Cortex of kidney (tissue), 1 donor: ENCODE measurements at places on chromosomes 2 and 18.

DNA sequence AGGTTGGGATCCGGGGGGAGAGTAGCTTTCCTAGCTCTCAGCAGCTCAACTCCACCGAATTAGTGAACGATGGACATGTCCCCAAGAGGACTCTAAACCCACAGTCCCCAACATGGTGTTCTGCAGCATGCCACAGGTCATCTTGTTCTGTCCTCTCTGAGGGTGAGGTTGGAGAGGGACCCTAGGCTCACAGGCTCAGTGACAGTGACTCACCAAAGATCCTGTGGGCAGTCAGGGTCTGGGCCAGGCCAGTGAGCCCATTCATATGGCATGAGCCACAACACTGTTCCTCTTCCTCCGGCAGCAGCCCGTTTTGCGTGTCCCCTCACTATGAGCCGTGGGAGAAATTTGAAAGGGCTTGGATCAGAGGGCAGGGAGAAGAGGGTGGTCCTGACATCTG is 2.8 kb upstream of the SLC20A1 start:
- DNase-seq, result no peak

- no peak for DNase-seq
Measured at GRCh38 chr2:239674101-239674980, 273.5 kb upstream of the HDAC4 start.

GRCh38 chr2:151840216-151841046 is 12.2 kb upstream of the ARL5A start:
- DNase-seq, result no peak

GRCh38 chr2:58923869-58924268 is 682.7 kb upstream of the FANCL start:
- DNase-seq, result no peak

GRCh38 chr2:100235098-100235497 is 87.2 kb downstream of the LONRF2 start:
- DNase-seq, result no peak

DNA sequence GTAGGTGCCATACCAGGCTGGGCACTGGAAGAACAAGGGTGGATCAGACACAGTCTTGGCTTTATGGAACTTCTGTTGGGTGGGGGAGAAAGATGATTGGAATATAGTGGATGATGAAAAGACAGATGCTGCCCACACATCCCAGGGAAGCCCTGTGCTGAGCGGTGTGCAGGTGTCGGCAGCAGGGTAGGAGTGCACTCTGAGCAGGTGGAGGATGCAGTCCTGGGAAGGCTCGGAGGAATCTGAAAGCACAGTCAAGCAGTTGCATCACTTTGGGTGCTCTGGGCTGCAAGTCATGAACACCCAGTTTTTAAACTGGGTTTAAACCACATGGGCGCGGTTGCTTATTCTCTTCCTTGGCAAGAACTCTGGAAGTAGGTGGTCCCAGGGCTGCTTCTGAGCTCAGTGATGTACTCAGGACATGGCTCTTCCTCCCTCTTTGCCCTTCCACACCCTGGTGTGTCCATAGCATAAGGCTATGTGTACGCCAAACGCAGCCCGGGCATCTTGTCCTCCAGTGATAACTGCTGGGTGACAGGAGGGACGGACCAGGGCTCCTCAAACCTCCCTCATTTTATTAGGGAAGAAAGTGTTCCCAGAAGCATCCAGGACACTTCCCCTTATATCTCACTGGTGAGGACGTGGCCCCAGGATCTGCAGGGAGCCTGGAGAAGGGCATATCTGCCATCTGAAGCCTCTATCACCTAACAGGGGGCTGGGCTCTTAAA is 84.0 kb downstream of the SH3RF3 start:
- DNase-seq, result no peak

GRCh38 chr18:55862693-55863390 is 274.9 kb upstream of the TCF4 start:
- no peak for DNase-seq

DNA sequence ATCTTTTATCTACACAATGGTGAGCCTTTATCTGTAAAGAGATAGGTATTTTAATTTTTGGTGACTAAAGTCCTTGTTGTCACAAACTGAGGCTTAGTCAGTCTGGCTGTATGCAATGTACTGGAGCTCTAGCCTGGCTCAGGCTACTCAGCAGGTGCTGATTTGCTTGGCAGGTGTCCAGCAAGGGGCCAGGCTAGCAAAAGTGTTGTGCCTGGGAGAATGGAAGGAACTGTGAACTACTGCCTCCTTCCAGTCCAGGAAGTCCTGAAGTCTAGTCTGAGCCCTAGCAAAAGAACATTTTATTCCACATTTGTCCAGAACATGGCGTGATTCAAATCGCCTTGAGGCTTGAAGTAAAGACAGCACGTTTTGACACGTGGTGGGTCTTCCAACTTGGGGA is 260.5 kb downstream of the CCDC85A start:
- no peak for DNase-seq

DNA sequence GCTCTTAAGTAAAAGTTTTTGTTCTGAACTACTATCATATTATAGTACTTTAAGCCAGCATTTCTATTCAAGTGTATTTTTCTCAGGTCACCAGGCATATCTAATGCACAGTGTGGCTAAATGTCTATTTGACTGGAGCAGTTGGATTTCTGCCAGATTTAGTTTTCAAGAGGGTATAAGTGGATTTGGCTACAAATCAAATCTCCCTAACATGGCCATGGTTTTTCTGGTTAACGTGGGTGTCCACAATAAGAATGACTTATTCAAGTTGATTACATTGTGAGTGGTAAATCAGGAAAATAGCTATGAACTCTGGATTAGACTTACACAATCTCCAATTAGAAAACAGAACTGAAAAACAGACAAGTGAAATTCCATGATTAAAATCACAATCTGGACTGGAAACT is 5.7 kb upstream of the CHN1 start:
- DNase-seq, result no peak

- no peak for DNase-seq
Measured at GRCh38 chr2:71746946-71747501, 293.7 kb downstream of the DYSF start.

DNA sequence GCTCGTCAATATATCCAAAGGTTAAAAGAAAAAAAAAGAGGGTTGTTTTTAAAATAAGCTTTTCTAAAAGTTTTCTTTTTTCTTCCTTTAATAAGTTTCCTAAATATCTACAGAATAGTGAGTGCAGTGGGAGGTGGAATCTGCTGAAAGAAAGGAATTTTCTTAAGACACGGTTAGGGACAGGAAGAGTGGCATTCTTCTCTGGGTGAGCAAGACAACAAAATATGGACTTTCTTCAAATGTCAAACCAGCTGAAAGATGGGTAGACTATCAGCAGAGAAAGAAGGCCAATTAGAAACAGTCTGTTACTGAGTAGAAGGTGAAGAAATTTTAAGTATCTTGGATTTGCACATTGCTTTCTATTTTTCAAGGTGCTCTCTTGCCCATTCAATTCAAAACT is 222.7 kb upstream of the PIK3C3 start:
- DNase-seq, result no peak

- DNase-seq, result no peak
Measured at GRCh38 chr2:144248350-144249034, 271.4 kb downstream of the ZEB2 start.

DNA sequence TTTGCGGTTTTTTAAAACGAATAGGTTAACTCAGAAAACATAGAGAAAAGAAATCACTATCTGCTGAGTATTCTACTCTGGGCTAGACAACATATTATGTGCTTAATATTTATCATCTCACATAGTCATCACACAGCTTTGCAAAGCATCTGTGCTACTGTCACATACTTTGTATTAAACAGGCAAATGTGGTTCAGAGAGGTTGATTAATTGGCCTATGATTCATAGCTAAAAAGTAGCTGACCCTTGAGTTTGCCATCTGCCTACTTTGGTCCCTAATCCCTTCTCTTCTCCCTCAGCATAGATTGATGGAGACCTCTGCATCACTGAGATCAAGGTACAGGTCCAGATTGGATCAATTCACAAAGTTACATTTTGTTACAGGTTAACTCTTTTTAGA is 21.4 kb downstream of the ANKRD30B start:
- no peak for DNase-seq

- DNase-seq, result no peak
Measured at GRCh38 chr18:74589811-74590210, 7.9 kb upstream of the ZNF407 start.

DNA sequence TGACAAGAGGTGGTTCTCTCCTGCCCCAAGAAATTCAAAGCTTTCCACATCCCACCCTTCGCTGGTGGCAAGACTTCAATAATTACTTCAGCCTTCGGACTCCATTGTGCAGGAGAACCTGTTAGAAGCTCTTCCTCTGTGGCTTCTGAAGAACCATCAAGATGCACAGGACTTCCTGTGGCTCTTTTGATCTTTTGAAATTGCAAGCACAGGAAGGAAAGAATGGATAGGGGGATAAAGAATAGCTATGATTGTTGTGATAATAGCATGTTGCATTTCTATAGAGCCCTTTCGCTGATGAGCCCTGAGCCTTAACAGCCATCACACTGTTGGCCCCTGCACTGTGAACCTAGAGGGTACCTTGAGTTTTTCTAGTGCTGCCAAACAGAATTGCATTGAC is 7.4 kb downstream of the EPAS1 start:
- DNase-seq, result no peak

DNA sequence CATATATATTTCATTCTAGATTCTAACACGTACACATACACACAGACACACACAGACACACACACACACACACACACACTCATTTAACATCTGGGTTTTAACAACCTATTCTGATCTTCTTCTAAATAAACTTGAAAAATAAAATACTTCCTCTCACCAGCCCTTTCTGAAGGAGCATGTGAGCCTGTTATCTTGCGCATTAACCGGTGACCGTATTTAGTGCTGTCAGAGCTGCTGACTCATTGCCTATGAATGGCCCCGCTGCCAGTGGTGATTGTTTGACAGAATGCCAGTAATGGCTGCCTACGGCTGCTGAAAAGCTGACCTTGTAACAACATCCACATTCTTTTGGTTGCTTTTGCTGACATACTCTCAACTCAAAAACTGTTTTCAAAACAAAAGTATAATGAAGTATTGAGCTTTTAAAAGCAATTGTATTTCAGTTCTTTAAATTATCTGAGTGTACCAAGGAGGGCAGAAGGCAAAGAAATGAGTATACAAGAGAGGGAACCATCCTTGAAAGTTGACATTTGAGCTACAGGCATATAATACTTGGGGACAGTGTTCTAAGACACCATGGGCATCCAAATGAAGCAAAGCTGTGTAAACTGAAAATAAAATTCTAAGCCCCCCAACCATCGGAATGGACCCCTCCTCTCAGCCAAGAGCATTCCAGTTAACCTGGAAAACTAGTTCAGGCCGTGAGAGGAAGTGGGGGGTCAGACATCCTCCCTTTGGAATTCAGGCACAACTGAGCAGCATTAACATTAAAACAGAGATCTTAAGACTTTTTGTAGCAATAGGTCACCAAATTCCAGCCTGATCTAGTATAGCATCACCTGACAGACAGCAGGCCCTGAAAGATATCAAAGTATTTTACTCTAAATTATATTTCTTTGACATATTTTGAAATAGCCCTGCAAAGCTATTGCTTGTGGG is 50.2 kb upstream of the DTNA start:
- no peak for DNase-seq

- DNase-seq, result no peak
Measured at GRCh38 chr2:73285159-73285739, 971 bp upstream of the FBXO41 start.

DNA sequence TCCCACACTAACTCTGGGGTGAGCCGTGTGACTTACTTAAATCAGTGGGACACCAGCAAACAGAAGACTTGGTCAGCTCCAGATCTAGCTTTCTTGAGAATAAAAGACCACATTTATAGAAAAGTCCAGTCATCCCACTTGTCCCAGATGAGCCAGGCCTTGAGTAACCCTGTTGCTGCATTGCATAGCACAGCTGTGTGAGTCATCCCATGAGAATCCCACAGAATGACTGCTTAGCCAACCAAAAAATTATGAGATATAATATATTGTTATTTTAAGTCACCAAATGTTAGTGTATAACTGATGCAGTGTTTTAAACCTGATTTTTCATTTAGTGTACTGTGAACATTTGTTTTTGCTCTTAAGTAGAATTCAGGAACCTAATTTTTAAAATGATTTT is 94.2 kb upstream of the FSHR start:
- DNase-seq, result no peak

DNA sequence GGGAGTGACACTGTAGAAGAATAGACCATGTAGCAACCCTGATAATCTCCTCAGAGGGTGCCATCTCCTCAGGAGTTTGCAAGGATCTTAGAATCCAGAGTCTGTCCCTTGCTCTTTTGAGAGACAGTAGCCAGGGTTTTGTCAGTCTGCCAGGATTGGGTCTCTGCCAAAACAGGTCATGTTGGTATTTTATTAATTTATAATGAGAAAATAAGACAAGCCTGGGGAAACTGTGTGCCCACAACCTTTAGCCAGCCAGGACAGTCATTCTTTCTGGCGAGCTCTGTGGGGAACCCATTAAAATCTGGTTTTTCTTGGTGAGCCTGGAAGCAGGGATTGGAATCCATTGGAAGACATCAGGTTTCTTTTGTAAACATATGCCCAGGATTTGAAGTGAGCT is 78.6 kb downstream of the PTPRM start:
- no peak for DNase-seq

DNA sequence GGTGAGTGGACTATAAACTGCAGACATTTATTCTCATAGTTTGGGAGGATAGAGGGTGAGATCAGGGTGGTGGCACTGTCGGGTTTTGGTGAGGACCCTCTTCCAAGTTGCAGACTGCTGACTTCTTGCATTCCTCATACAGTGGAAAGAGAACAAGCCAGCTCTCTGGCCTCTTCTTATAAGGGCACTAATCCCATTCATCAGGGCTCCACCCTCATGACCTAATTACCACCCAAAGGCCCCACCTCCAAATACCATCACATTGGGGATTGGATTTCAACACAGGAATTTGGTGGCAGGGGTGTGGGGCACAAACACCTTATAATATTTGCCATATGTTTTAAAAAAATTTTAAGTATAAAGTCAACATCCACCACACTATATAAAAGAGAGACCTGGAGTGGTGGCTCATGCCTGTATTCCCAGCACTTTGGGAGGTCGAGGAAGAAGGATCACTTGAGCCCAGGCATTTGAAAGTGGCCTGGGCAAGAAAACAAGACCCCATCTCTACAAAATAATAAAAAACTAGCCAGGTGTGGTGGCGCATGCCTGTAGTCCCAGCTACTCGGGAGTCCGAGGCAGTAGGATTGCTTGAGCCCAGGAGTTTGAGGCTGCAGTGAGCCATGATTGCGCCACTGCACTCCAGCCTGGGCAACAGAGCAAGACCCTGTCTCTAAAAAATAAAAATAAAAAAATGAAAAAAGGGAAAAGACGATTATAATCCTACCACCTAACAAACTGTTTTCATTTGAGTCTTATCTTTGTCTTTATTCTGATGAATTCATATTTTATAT is 44.0 kb downstream of the TCF7L1 start:
- no peak for DNase-seq
